ENCODE measurements at places on chromosomes 16 and 17.

GRCh38 chr16:73601911-73602310, 554.0 kb upstream of the ZFHX3 start:
- no peak for DNase-seq

DNA sequence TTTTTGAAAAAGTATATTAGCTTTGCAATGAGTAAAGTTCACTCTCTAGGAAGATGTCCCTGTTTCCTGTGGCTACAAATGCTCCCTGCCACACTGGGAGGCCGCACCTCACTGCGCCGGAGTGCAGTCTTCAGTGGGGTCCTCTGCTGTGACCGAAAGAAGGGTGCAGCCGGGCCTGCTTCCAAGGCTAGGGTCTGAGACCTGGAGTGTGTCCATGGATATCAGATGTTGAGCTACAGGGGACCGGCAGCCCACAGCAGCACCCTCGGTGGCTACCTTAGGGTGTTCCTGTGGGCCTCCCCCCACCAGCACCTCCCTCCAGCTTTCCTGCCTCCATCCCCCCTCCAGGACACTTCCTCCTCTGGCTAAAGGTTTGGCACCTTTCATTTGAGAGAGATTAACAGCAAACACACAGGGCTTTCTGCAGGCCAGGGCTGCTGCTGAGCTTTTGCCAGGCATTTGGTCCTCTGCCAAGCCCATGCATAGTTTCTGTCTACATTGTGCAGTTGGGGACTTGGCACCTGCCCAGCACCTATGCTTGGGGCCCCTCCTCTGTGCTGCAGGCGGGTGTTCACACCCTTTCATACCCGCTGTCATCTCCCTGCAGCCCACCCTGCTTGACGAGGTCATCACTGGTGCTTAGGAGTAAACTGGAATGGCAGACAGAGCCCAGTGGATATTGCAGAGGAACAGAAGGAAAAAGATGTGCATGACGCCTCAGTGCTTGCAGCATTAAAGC, 33.8 kb upstream of the CRISPLD2 start:
- no peak for DNase-seq

DNA sequence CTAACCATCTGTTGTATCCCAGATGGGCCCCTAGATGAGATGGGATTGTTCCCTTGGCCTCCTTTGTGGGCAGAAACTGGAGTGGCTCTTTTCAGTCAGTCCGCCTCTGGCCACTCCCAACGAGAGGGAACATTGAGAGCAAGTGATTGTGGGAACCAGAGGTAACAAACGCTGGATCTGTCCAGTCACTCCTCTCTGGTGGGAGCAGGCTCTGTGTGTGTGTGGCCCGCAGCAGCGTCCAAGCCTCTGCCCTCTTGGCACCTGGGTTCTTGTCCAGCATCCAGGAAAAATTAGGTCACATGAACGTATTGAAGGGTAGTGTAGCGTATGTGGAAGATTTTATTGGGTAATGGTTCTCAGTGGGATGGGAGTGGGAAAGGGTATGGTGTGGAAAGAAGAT, 101.9 kb upstream of the COX10 start:
- no peak for DNase-seq

- DNase-seq, result no peak
Observed at GRCh38 chr16:72744076-72744793, 303.7 kb downstream of the ZFHX3 start.

GRCh38 chr17:82496529-82497434, 22.8 kb upstream of the FOXK2 start:
- DNase-seq, result peak; percentile 92

DNA sequence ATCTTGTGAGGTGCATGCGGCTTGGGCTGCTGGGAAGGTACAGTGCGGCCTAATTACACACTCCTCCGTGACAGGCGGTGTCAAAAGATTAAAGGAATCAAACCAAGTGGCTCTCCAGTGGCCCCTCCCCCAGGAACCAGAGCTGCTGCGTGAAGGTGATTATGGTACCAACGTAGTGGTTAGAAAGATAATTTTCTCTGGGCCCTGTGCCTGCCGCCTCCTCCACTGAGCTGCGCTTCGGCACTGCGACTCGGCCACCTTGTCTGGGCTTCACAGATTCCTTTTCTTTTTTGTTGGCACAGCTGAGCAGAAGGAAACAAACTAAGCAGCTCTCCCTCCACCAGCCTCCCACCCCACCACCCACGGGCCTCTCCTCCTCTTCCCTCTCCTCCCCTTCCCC, 113.2 kb upstream of the SDK2 start:
- no peak for DNase-seq

DNA sequence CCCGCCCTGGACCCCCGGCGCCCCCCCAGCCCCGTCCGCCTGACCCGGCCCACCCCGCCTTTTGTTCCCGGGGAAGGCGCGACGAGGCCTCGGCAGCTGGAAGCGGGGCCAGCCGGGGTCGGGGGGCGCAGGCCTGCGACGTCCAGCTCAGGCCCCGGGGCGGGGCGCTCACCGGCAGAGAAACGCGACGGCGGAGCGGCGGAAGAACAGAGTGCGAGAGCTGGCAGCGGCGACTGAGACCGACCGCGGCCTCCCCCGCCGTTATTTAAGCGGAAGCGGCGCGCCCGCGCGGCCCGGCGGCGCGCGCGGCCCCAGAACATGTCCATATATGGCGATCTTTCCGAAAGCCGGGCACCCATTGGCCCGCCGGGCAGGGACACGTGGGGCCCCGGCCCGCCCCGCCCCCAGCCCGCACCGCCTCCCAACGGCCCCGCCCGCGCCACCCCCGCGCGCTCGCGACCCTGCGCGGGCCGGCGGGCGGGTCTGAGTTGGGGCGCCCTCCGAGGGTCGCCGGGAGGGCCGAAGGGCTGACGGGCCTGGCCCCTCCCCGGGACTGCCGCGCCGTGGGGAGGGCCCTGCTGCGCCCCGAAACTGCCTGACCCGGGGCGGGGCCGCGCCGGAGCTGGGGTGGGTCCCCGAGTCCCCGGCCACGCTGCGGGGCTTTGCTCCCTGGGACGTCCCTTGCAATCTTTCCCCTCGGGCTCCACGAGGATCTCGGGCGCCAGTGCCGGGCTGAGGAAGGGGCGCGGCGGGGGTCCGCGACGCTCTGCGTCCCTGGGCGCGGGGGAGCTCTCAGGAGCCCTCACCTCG, at the start of gene ACTG1:
Gene ACTG1 (minus strand): TSS at position 238 of the 810 bp plus-strand sequence. CDS start 445 bp downstream, outside the sequence.
- peak; percentile 83 for DNase-seq

DNA sequence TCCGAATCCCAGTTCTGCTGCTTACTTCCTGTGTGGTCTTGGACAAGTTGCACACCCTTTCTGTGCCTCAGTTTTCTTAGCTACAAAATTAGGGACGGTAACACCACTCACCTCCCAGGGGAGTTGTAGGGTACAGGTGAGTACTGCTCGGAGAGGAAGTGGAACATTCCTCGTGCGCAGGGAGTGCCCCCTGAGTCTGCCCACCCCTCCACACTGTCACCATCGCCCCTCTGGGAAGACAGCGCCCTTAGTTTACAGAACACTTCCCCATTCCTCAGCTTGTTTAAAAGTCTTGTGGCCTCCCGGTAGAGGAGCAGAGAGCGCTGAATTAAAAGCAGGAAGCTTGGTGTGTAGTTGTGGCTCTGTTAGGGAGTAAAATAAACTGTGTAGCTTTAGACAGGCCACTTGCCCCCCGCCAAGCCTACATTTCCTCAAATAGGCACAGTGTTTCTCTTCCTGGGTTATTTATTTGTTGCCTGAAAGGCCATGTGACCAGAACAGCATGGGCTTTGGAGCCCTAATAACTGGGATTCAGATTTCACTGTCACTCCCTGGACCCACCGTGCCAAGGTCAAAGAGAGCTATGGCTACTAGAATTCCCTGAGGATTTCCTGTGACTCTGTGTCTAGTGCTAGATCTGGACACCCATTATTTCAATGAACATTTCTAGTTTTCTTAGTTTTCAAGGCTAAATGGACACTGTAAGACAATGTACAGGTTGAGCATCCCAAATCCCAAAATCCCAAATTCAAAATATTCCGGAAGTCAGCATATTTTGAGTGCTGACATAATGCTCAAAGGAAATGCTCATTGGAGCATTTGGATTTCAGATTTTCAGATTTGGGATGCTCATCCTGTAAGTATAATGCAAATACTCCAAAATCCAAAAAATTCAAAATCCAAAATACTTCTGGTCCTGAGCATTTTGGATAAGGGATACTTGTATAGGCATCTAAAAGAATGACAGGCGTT, 372.5 kb downstream of the SNX29 start:
- no peak for DNase-seq

- DNase-seq, result no peak
Observed at GRCh38 chr17:28519236-28519635, 13.1 kb downstream of the FOXN1 start.

DNA sequence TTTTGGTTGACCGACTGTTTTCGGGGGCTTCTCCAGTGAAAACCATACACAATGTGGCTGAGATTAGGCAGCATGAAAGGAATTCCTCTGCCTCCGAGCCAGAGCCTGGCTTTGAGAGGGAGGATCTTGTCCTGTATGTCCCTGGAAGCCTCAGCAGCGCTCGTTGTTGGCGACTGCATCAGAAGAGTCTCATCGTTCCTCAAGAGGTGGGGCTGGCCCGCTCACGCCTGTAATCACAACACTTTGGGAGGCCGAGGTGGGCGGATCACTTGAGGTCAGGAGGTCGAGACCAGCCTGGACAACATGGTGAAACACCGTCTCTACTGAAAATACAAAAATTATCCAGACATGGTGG, 15.0 kb downstream of the HS3ST6 start:
- no peak for DNase-seq

GRCh38 chr16:82899731-82900450, 273.1 kb downstream of the CDH13 start:
- no peak for DNase-seq

GRCh38 chr17:63626551-63627180, 4.4 kb downstream of the MAP3K3 start:
- DNase-seq, result no peak

DNA sequence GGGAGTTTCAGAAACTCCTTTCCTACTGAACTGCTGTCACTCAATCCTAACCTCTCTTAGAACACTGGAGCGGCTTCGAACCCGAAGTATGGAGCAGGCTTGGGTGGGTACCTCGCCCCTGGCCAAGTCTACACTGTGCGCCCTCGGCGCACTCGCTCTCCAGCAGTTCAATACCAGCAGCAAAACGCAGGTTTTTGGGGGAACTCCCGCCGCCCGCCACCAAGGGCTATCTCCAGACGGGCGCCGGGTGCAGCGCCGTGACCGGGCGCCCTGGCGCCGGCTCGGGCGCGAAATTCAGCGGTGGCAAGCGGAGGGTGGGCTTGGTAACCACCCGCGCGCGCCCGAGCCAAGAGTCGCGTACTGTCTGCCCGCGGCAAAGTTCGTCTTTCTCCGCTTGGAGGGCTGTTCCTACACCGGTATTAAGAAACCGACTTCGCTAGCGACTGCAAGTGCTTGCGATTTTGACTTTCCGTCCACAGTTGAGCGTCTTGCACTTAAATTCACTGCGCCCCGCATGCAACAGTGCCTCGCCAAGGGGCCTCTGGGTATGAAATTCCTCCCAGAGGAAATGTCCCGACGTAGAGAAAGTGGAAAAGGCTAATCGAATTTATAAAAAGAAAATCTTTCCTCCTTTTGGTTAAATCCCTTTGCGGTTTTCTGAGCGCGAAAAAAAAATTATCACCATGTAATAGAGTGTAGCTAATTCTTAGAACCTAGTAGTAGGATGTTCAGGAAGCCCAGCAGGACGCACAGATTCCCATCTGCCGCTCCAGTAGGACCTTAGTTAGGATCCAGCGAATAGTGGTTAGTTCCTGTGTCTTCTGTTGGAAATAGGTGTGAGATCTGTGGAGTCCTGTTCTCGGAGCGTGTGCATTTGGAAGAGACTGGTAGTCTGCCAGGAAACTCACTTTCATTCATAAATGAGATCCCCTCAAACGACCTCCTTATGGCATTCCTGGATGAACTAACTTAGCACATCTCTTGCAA, 5.0 kb upstream of the SALL1 start:
- DNase-seq, result no peak

DNA sequence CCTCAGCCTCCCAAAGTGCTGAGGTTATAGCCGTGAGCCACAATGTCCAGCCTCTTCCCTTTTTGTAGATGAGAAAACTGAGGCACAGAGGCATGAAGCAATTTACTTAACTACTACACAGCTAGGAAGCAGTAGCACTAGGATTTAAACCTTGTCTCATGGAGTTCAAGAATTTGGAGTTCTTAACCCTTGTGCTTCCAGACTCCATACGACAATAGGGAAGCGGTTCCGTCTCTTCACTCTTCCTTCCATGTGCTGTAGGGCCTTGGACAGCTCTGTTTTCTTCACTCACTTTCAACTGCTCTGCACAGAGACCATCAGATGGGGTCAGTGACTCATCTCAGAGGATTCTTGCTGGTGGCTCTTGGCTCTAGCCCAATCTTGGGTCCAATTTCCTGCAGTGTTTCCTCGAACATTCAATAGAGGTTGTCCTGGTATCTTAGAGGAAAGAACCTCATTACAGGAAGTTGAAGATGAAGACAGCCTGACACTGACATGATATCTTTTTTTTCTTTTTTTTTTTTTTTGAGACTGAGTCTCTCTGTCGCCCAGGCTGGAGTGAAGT, 19.3 kb downstream of the ITGAL start:
- no peak for DNase-seq

DNA sequence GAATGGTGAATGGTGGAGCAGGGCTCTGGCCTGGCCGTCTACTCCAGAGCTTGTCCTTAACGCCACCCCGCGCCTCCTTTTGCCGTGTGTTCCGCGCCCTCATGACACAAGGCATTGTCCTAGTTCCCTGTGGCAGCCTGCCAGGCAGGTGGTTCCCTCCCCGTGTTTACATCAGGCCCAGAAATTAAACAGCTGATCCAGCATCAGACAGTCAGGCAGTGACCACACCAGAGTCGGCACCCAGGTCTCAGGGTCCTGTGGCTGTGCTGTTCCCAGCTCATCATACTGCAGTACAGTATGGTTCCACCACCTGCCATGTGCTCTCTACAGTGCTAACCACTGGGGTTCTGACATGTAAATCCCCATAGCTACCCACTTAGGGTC, 119.7 kb downstream of the RAB11FIP4 start:
- DNase-seq, result no peak

GRCh38 chr16:58815181-58815888, 81.2 kb upstream of the GOT2 start:
- DNase-seq, result no peak

GRCh38 chr17:66076546-66077190, 115.3 kb downstream of the CEP112 start:
- no peak for DNase-seq

GRCh38 chr17:80881306-80881705, 110.3 kb upstream of the CHMP6 start:
- no peak for DNase-seq

GRCh38 chr16:8905168-8905762, 23.1 kb downstream of the LITAFD start:
- DNase-seq, result no peak

DNA sequence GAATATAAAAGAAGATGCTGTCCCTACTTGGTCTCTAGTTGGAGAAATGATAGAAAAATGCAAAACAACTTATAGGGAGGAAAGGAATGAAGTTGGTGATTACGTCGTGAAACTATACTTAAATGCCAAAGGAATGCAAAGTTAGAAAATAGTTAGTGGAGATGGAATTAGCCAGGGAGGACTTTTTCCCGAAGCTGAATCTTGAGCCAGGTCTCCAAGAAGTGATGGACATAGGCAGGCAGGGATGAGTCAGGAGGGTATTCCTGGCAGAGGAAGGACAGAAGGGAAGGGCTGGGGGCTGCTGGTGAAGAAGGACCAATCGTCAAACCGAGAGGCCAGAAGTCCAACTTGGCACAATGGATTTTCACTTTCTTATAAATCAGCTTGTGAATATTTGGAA, 1.8 kb downstream of the SNTB2 start:
- DNase-seq, result no peak
